ENCODE measurements at places on chromosomes 16 and 17.
A peak's percentile ranks its signal among the peaks of the same experiment; 100 is the strongest.

- no peak for DNase-seq
Observed at GRCh38 chr17:10001306-10001873, 96.3 kb upstream of the RCVRN start.

GRCh38 chr17:77281904-77282367 lies 141.2 kb downstream of the SEC14L1 start:
- no peak for DNase-seq

GRCh38 chr16:50496990-50497389 lies 51.2 kb upstream of the NKD1 start:
- DNase-seq, result no peak

DNA sequence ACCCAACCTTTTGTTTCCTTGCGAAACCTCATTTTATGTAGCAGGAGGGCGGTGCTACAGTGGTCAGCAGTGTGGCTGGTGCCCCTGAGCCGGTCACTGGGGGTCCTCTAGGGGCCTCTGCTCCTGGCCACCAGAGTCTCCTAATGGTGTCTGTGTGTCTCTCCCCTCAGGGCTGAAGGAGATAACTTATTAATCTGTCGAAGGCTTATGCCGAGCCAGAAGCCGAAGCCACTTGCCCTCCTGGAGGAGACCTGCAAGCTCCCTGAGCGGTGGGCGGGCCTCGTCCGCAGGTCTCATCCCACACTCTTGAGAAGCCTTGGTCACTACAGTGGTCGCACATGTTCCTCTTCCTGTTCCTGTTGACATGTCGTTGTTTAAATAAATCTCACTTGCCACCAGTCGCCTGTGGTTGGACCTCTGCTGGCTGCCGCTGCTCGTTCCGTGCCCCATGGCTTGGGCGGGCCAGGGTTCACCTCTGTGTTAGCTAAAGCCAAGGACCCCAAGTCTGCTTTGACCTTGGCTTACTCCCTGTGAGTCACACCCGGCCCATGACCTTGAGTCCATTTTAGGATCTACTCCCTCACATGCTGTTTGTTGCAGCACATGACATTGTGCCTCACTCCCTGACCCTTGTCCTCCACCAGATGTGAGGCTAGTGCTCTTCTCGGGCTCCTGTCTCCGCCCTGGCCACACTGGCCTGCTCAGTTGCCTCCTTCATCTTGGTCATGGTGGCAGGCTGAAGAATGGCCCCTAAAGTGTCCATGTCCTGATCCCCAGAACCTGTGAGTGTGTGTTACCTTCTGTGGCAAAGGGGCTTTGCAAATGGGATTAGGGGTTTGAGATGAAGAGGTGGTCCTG lies 38.7 kb upstream of the AQP8 start:
- no peak for DNase-seq

DNA sequence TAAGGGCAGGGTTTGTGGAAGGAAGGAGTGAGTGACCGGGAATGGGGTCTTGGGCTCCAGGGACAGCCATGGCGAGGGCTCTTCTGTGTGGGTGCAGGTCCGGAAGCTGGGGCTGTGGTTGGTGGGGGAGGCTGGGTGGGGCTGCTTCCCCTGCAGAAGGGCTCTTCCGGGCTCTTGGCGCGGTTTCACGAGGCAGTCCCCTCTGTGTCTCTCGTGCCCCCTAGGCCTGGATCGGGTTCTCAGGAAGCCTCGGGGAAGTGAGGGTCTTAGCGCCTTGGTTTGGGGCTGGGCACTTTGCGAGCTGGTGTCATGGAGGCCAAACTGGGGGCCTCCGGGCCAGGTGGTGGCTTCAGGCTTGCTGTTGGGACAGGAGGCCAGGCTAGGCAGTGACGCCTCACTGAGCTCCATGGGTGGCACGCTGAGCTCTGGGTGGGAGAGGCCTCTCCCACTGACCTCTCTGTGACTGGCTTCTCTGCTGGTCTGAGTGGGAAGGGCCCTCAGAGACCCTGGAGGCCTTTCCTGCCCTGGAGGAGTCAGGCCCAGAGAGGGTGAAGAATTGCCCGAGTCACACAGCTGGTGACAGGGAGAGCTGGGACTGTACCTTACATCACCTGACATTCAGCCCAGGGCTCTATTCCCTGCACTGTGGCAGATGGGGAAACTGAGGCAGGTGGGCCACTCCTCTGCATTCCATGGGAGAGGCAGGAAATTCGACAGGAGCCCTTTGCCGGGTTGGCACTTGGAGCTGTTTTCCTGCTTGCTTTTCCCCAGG lies 8.2 kb downstream of the ADCY7 start:
- DNase-seq, result peak; percentile 85

- peak; percentile 6 for DNase-seq
Observed at GRCh38 chr17:45438931-45439610, 6.4 kb upstream of the ARHGAP27 start.

All from thymus (tissue), 14 donors.